ENCODE measurements at places on chromosomes 13 and 19.

DNA sequence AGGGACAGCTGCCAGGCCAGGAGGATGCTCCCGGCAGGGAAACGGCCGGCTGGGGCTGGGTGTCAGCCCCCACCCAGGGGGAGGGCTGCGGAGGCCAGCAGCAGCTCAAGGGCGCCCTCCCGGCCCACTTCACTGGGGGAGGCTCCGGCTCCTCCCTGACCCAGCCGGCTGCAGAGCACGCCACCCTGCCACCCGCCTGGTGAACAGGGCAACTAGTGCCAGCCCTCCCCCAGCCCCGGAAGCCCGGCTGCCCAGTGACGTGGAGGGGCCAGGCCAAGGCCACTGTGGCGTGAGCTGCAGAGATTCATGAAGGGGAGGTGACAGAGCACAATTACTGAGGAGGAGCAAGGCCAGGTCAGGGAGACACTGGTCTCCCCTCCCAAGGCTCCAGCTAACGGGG, 14.7 kb downstream of the REXO1 start:
- no peak for DNase-seq

DNA sequence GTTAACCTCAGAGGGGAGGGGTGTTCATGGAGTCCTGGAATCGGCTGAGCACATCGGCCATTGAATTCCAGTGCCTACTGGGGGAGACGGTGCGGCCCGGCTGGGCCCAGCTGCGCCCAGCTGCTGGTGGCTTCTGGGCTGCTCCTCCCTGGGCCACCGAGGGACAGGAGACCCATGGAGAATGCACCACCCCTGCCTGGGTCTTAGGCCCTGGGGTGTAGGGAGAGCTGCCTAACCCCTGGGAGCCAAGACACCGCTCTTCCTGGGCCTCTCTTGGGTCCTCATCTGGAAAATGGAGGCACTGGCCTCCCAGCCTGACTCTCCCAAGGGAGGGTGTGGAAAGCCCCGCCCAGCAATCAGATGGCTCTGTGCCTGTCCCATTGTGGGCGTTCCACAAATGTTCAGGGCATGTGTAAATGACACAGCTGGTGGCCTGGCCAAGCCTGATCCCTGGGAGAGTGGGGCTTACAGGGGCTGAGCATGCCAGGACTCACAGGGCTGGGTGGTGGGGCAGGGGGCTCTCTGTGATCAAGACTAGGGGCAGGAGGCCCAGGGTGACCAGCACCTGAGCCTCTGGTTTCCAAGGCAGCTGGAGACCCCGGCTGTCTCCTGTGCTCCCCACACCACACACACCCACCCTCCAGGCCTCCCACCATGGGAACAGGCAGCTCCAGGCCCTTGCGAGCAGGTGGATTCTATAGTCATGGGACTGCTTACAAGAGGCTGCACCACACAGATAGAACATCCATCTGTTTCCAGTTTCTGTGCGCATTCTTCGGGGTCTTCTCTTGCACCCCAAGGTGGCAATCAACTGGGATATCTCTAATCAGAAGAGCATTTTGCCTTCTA, 150.9 kb downstream of the URI1 start:
- DNase-seq: no peak

- no peak for DNase-seq
These were observed 2480.8 kb downstream of the PCDH9 start for GRCh38 chr13:64749301-64749700.

GRCh38 chr19:52142001-52142595, 2.4 kb upstream of the ZNF616 start:
- no peak for DNase-seq

DNA sequence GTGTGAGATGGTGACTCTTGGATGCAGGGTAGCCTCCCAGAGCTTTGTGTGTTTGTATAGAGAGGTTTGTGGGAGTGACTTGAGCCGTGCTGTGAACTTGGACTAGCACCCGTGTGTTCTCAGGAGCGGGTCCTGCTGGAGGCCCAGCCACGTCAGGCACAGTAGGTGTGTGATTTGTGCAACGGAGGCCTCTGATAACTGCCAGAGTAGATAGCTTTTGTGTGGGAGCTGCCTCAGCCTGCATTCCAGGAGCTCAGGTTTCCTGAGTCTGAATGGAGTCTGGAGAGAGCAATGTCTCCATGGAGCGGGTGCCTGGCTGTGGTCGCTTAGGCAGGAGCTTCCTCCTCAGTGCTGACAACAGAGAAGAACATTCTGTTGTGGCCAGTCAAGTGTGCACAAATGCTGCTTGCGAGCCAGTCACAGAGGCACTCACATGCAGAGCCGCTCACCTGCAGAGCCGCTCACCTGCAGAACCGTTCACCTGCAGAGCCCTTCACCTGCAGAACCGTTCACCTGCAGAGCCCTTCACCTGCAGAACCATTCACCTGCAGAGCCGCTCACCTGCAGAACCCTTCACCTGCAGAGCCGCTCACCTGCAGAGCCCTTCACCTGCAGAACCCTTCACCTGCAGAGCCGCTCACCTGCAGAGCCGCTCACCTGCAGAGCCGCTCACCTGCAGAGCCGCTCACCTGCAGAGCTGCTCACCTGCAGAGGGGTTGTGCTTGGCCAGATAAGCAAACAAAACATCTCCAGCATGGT, 32.6 kb downstream of the TFDP1 start:
- DNase-seq: no peak

DNA sequence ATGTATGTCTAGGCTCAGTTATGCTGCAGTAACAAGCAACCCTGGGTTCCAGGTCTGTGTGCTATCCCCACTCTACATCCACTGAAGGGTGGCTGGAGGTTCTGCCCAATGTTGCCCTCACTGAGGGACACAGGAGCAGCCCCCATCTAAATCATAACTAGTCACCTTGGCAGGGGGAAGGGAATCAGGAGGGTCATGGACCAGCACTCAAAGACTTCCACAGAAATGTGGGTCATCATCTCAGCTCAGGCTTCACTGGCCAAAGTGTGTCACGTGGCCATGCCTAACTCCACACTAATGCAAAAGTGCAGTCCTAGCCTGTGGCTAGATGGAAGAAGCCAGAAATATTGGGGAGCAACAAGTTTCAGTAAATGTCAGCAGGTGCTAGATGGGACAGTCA, 137.3 kb upstream of the ZNF507 start:
- no peak for DNase-seq

GRCh38 chr19:49844138-49845095, 6.5 kb upstream of the PTOV1 start:
- no peak for DNase-seq

DNA sequence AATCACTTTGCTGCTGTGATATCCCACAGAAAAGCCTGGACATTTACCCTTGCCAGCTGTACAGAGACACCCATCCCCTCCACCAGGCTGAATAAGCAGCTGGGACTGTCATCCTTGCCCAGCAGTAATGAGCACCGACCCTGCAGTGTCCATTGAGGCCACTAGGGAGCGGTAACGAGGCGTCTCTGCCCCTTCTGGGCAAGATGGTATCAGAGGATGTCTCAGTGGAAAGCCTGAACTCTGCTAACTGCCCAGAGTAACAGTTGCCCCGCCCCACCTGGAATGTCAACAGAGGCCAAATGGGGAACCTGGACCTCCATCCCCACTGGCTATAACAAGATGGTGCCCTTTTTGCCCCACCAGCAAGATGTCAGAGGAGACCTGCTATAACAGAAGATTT, 22.8 kb upstream of the CEACAM20 start:
- peak; percentile 8 for DNase-seq

DNA sequence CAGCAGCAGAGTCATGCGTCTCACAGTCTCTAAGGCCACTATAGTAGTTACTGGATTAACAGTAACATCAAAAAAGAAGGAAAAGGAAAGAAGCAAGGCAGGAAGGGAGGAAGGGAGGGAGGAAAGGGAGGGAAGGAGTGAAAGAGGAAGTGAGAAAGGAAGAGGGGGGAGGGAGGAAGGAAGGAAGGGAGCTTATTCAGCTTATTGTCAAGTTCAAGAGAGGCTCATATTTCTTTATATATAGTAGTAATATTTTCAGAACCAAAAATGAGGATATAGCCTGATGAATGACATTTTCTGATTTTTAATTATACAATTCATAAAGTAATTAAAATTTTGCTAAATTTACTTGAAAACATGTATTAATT, 17.7 kb upstream of the RUBCNL start:
- DNase-seq: no peak

- peak; percentile 6 for DNase-seq
These were observed 1.7 kb downstream of the PROSER1 start for GRCh38 chr13:39036212-39036611.

DNA sequence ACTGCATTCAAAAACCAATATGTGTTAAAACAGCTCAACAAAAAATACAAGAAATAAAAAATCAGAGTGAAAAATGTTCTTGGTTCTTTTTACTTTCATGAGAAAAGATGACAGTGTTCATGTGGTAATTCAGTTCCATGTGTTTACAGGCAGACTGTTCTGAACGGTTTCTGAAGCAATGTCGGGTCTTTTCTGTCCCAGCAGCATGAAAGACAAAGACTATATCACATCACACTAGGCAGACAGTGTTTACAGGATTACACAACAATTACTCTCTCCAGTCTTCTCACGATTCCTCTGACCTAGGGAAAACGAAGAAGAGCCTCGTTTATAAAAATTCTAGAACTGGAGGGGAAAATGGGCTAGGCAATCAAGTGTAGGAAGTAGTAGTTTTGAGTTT, 83.4 kb downstream of the UBL3 start:
- no peak for DNase-seq

GRCh38 chr19:38741670-38742069, 2.6 kb downstream of the CAPN12 start:
- no peak for DNase-seq

DNA sequence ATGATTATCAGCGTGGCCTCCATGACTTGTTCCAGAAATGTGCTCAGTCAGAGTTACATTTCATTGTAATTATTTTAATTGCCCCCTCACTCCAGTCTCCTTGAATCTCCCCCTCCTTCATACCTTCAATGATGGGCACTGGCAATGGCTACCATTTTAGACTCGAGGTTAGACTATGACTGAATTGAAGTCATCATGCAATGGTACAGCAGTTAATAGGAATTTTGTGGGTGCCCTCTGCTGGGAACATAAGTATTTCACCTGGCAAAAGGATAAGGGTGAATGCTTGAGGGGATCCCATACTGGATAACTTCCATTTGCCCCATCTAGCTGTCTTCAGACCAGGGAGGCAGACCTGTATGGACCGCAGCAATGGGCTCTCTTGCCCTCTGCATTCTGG, 32.2 kb upstream of the USP12 start:
- no peak for DNase-seq

- DNase-seq: peak; percentile 12
These were observed 744.1 kb downstream of the UQCRFS1 start for GRCh38 chr19:28468701-28469459.

GRCh38 chr13:30762643-30763042, 27.3 kb downstream of the ALOX5AP start:
- DNase-seq: no peak

DNA sequence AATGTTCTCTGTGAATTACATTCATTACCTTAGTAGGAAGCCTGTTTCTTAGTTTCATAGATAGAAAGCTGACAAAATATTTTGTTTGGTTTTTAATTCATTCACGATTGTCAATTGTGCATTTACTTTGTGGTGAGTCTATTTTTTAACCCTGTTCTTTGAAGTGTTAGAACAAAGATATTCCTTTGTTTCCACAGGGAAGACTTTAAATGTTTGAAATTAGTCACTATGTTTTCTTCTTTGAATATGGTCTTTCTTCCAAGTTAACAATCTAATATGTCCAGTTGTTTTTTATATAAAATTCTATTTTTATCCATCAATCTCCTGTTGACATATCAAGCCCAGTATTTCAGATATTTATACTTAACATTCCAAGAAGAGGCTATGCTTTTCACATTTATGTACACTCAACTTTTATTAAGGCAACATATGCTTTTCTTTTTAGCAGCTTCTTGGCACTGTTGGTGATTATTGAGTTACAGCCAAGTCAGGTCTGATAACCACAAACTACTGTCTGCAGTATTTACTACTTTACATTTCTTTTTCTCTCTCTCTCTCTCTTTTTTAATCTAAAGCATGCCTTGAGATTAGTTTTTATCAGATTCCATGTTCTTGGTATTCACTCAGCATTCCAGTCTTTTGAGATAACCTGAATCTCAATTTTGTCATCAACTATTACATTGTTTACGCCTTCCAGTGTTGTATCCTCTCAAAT, 812.8 kb upstream of the SLC10A2 start:
- no peak for DNase-seq

- DNase-seq: no peak
These were observed 40.9 kb upstream of the VSTM2B start for GRCh38 chr19:29484876-29485275.

DNA sequence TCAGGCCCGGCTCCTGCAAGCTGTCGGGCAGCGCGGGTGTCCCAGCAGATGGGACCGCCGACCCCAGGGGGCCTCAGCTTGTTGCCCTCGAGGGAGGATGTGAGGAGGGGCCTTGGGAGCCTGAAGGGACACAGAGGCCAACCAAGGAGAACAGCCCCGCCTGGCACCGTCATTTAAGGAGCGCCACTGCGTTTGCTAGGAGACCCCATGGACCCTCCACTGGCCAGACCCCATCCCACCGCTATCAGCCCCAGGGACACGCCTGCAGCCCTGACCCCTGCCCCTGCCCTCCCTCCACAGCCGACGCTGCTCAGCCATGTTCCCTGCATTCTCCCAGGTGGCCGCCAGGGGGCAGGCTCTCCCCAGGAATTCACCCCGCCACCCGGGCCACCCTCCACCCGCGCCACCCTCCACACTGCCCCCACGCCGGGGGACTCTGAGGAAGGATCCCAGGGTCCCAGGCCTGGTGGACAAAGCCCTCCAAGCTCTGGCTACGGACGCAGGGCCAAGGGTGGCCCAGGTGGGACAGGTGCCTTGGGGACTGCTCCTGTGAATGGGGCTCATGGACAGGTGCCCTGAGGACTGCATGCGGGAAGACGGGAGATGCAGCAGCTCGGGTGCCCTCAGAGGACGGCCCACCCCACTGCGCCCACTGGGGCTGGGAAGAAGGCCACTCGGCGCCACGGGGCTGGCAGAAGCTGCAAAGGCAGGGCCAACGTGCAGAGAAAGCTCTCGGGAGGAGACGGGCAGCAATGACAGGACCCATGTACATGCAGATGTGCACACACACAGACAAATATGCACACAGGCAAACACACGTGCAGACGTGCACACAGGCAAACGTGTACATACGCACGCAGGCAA, 34.4 kb downstream of the PIP5K1C start:
- DNase-seq: peak; percentile 79

- no peak for DNase-seq
These were observed 255.3 kb downstream of the TEX29 start for GRCh38 chr13:111575719-111576118.

DNA sequence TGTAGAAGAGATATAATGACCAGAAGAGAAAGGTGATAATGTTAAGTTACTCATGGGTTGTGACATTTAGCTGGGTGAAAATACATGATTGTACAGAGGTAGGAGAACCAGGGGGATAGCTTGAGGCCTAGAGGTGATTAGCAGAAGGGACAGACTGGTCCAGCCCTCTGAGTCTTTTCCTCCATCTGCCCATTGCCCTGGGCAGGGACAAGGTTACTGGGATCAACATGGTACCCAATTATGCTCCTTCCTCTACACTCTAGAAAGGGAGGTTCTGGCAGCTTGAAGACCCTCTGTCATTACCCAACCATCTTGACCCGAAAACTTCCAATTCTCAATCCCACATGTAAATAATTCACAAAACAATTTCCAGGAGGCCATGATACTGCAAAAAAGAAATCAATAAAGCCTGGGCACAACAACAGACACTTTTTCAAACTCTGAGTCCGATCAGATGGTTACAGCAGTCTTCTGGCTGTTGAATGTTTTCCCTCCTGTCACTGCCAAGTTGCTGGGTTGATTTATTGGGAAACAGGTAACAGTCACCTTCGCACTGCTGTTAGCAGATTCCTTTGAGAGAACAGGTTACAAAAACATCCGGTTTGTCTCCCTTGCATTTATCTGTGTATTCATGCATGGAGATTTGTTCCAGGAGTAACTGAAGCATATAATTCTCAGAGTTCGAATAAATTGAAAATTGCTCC, 239.1 kb upstream of the HTR2A start:
- DNase-seq: no peak

- DNase-seq: no peak
These were observed 12.3 kb upstream of the WDR18 start for GRCh38 chr19:971795-972194.

All from stimulated activated CD4-positive, alpha-beta T cell treated with anti-CD3 and anti-CD28 coated beads, Interleukin-4, amount 100 ng/mL, for 4 hours (primary cell).